Esophagus squamous epithelium (tissue), 5 donors: ENCODE measurements at places on chromosomes 11 and 22.

DNA sequence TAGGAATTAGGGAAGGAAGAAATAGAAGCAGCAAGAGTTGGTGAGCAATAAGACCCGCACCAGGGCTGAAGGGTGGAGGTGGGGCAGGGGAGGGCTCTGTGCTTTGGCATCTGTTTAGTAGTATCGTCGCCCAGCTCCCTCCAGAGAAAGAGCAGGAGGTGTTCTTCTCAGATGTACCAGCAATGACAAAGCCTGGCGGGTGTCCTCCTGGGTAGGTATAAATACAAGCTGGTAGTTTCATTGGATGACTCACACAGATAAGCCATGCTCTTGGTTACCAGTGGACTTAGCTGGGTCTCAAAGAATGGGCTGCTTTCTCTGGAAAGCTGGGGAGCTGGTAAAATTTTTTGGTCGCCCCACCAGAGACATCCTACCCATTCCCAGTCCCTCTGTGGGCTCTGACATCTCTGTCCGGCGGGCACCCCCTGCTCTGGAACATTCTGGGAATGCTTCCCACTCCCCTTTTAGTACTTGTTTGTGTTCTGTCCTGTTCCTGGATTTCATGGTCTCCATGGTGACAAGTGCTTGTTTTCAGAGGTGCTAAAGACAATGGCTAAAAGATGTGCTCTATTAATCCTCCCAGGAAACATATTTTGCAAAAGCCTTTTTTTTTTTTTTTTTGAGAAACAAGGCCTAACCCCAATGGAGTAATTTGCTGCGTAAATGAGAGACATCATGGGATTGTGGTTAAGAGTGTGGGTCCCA, 15.4 kb upstream of the TUBA8 start:
- DNase-seq: no peak

DNA sequence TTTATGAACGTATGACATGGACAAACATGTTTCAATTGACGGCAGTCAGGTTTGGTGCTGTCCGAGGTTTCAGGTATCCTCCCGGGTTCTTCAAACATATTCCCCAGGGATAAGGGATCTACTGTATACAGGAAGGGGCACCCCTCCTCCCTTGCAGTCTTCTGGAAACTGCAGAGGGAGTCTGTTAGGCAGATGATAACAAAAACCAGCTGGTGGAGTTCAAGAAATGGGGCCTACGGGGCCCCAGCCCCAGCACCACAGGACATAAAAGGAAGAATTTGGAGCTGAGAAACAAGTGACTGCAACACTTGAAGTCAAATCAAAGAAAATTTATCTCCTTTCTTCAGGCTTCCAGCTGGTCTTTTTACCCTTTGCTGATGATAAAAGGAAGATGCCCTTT, 32.1 kb downstream of the SNU13 start:
- no peak for DNase-seq

DNA sequence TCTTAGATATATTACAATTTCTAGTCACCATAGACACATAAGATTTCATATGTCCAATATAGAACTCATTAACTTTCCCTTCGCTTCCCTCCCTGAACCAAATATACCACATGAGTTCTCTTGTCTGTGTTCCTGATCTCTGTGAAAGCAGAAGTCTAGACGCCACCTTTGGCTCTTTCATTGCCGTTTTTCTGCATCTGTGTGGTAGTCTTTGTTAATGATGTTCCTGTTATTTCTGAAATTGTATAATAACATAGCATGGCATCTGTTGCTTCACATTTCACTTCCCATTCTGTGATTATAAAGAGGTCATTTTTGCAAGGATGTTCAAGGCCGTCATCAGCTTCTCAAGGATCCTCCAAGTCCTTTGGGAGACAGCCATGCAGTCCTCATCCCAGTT, 58.5 kb downstream of the NCAM1 start:
- DNase-seq: no peak

DNA sequence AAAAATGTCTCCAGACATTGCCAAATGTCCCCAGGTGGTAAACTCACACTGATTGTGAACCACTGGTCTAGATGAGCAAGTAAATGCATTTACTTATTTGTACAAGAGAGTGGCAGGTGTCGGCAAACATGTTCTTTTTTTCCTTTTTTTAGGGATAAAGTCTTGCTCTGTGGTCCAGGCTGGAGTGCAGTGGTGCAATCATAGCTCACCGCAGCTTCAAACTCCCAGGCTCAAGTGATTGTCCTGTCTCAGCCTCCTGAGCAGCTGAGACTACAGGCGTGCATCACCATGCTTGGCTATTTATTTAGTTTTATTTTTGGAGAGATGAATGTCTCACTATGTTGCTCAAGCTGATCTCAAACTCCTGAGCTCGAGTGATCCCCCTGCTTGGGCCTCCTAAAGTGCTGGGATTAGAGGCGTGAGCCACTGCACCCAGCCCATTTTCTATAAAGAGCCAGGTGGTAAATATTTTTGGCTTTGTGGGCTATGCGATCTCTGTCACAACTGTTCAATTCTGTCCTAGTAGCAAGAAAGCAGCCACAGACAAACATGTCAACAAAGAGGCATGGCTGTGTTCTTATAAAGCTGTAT, 1.4 kb downstream of the VPREB1 start:
- DNase-seq: no peak

DNA sequence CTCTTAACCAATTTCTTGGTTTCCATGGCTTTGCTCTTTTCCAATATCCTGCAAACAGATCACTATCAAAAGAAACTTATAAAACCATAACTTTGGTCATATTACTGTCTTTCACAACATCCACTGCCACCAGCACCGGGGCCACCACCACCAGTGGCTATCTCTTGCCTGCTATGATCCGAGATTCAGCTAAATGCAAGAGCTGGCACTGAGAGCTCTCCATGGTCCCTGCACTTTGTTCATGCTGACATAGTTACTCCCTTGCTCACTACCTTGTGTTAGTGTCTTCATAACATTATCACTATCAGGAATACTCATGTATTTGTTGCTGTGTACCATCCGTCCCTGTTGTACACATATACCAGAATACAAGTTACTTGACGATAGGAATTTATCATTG, 299.0 kb downstream of the ETS1 start:
- no peak for DNase-seq

- no peak for DNase-seq
Measured at GRCh38 chr11:6415797-6416196, 3.1 kb downstream of the APBB1 start.

- DNase-seq: no peak
Measured at GRCh38 chr11:134468081-134468668, 56.1 kb upstream of the B3GAT1 start.

DNA sequence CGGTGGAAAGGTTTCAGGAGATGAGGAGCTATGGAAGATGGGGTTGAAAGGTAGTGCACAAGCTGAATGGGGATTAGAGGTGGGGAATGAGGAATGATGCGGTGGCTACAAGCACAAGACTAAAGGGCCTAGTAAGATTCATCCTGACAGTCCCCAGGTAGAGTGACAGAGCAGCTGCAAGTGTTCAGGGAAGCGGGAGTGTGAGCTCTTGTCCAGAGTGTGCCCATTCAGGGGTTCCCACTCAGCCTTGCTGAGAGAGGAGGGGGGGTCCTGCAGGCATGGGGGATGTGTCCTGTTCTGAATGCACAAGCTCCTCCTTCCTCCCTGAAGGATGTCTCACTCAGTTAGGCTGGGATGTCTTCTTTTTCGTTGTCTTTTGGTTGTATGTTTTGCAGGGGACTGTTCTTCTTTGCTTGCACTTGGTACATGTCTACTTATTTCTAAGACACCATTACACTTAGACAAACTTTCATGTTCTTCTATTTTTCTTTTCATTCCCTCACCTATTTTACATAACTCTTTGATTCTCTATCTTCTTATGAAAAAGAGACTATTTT, 25.8 kb upstream of the CLPB start:
- DNase-seq: no peak

- DNase-seq: no peak
Measured at GRCh38 chr22:48352086-48352911, 1475.4 kb downstream of the BRD1 start.

- no peak for DNase-seq
Measured at GRCh38 chr22:30219049-30219654, 27.4 kb downstream of the LIF start.

DNA sequence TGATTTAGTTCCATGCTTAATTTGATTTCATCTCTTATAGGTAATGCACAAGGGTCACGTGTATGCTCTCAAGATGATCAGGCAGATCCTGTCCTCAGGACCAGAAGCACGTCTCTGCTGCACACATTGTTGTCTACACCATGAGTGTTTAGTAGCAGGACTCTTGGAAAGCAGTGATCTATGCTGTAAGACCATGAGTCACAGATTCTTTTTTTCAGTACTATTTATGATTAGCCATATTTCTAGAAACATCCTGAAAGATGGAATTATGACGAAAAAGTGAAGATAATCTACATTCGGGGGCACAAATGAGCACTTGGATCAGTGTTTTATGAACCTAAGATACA, 29.6 kb downstream of the ZBED4 start:
- no peak for DNase-seq

DNA sequence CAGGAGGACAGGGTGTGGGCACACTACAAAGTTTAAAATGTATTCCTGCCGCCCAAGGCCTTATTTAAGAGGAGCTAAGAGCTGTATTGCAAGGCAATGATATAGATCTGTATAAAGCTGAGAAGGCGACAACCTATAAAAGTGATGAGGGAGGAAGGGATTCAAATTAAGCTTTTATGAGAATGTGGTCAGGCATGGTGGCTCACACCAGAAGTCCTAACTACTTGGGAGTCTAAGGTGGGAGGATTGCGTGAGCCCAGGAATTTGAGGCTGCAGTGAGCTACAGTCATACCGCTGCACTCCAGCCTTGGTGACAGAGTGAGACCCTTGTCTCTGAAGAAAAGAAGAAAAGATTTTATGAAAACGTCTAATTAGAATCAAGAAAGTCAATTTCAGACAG, 9.7 kb upstream of the GLB1L3 start:
- no peak for DNase-seq

GRCh38 chr11:67398661-67399563, 2.7 kb downstream of the PPP1CA start:
- DNase-seq: no peak

- no peak for DNase-seq
Measured at GRCh38 chr22:42648368-42649245, 585 bp downstream of the CYB5R3 start.

- no peak for DNase-seq
Measured at GRCh38 chr11:132876705-132877104, 655.6 kb downstream of the OPCML start.

DNA sequence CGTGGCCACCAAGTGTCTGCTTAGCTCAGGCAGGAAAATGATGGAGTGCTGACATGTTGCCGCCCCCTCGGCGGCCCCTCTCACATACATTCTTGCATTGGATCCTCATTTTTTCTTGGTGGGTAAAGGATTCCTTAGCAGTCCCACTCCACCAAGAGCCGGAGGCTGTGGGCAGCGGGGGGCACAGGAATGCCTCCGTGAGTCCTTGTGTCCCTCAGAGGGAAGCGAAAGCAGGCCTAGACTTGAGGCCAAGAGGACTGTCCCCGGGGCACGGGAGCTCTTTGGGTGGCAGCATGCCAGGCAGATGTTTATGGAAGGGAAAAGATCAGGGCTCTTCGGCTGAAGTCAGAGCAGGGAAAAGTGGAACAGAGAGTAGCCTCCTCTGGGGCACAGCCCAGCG, 21.6 kb downstream of the LRFN4 start:
- no peak for DNase-seq

- DNase-seq: no peak
Measured at GRCh38 chr11:13674799-13675509, 6.5 kb downstream of the FAR1 start.

- no peak for DNase-seq
Measured at GRCh38 chr22:28514321-28514821, 165.3 kb downstream of the TTC28 start.

GRCh38 chr11:14954581-14954980, 17.6 kb downstream of the CALCA start:
- DNase-seq: no peak

- DNase-seq: no peak
Measured at GRCh38 chr11:67054836-67055523, 1.7 kb upstream of the RHOD start.

DNA sequence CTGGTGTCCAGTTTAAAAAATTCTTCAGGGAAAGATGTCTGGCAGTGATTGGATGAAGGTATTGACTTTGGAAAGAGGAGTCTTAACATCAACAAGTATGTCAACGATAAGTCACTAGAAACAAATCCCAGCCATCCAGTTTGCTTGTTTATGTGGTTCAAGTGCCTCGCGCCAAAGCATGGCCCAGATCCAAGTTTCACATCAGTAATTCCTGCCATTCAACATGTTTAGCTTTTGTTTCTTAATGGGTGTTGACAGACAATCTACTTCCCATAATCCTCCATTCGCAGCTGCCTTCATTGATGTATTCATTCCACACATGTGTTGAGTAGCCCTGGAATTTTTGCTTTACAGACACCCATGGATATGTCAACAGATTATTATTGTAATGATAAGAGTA, 77.8 kb downstream of the UBASH3B start:
- no peak for DNase-seq

DNA sequence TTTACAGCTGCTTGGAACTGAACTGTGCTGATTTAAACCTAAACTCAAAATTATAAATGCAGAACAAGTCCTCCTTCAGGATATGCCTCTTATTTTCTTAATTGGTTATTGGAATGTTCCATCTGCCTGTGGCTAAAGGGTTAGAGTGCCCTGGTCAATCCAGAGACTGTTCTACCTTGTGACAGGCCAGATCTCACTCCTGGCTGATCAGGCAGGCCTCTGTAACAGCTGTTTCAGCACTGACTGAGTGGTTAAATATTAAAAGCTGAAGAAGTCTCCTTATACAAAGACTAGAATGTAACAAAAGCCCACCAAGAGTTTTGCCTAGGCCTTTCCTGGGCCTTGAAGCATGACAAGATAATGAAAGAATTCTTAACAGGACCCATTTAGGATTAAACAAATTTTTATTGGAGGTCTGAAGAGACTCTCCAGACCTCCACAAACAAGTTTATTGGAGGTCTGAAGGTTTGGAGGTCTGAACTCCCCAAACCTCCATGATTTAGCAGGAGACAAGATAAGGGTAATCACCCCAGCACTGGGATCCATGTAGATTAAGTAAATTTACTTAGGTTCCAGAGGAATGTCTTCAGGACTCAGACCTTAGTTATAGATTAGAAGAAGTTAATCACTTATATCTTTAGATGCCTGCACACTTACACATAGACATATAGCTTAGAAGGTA, 35.8 kb downstream of the TMPRSS5 start:
- no peak for DNase-seq

GRCh38 chr22:31583861-31584485, 78.0 kb downstream of the PISD start:
- no peak for DNase-seq

DNA sequence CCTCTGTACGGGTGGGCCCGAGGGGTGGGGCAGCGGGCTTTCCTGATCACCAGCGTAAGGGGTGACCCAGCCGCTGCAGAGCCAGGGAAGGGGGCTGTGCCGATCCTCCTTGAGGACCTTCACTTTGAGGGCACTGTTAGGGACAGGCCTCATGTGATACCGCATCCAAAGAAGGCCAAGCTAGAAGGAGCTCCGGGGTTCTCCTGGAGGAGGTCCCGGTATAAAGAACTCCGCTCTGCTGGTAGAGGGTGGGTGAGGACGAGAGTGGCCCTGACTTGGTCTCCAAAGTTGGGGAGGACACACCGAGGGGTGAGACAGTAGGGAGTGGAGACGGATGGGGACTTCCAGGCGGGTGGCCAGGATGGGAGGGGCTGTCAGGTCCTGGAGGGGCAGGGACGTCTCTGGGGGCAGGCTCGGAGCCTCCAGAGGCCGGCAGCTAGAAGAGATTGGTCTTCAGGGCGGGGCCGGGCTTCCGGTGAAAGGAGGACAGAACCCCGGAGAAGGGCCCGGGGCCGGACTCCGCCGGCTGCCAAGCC, 4.6 kb downstream of the PHOX2A start:
- no peak for DNase-seq
